ENCODE measurements at places on chromosomes 12 and 14. TPM values are rescaled to one million over a fixed set of nuclear protein-coding genes. Genes with fewer than 3 reads are reported as not detected.

DNA sequence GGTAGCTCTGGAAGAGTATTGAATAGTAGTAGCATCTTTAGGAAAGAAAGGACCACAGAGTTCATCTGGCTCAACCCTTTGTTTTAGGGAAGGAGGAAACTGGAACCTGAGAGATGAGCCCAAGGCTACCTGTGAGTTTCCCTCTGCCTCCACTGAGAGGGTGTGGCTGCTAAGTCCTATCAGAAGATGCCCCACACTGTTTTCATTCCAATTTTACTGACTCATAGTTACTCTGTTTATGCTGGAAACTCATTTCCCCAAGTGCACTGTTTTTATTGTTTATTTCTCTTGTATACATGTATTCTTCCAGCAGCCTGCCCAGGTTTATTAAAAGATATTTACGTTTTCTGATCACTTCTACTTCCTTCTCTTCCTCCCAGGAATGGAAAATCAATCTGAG is 127.4 kb upstream of the ARHGAP5 start:
- H3K4me1 ChIP-seq: peaks cover 14% of the 10 kb centered on the region
- no peaks in the 10 kb centered on the region for H3K27me3 ChIP-seq
- no peak overlapping the region for H3K27ac ChIP-seq
- DNase-seq: no peak

GRCh38 chr14:99747167-99747566 is 46.0 kb upstream of the EML1 start:
- no peaks in the 10 kb centered on the region for H3K36me3 ChIP-seq
- peaks cover 86% of the 10 kb centered on the region for H3K4me1 ChIP-seq
- H3K27me3 ChIP-seq: no peaks in the 10 kb centered on the region
- no peak for DNase-seq
- H3K4me3 ChIP-seq: no peak overlapping the region

GRCh38 chr14:104584557-104584956 is 5.0 kb downstream of the C14orf180 start:
- H3K27me3 ChIP-seq: no peaks in the 10 kb centered on the region
- H3K36me3 ChIP-seq: no peaks in the 10 kb centered on the region
- no peak overlapping the region for H3K27ac ChIP-seq
- DNase-seq: no peak

- H3K4me1 ChIP-seq: peaks cover 71% of the 10 kb centered on the region
- no peak for DNase-seq
- peaks cover 11% of the 10 kb centered on the region for H3K36me3 ChIP-seq
- H3K27ac ChIP-seq: peak overlapping the region; percentile 92
- no peaks in the 10 kb centered on the region for H3K27me3 ChIP-seq
Measured at GRCh38 chr12:56628671-56629458, 1.3 kb downstream of the BAZ2A start.

- H3K4me1 ChIP-seq: peaks cover under 1% of the 10 kb centered on the region
- H3K36me3 ChIP-seq: peaks cover 17% of the 10 kb centered on the region
- DNase-seq: no peak
- no peak overlapping the region for H3K4me3 ChIP-seq
Measured at GRCh38 chr14:90593254-90594040, 196.6 kb downstream of the CALM1 start.

DNA sequence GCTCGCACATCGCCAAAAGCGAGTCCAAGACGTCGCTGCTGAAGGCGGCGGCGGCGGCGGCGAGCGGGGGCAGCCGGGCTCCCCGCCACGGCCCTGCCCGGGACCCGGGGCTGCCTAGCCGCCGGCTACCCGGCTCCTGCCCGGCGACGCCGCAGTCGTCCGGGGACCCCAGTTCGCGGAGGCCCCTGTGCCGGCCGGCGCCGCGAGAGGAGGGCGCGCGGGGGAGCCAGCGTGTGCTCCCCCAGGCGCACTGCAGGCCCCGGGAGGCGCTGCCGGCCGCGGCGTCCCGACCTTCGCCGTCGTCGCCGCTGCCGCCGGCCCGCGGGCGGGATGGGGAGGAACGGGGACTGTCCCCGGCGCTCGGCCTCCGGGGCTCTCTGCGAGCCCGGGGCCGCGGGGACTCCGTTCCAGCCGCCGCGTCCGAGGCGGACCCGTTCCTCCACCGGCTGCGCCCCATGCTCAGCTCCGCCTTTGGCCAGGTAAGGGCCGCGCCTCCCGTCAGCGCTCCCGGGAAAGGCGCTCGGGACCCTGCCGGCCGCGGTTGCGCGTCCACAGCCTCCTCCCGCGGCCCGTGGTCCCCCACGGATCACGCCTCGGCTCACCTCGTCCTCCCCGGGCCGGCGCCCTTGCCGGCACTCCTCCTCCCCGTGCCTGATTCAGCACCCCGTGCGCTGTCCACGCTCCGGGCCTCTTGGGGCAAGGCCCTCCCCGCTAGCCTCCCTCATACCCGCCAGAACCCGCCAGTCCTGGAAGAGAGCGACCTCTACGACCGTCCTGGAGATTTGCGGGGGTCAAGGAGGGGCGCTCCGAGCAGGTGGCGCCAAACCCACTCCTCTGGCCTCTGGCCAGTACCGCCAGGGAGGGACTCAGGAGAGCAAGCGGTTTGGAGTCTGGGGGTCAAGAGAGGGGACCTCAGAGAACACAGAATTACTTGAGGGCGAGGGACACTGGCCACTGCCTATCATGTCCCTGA is 721 bp downstream of the CABP1 start:
- no peak overlapping the region for H3K27ac ChIP-seq
- H3K36me3 ChIP-seq: no peaks in the 10 kb centered on the region
- no peak for DNase-seq
- H3K4me1 ChIP-seq: peaks cover 19% of the 10 kb centered on the region
- H3K4me3 ChIP-seq: peak overlapping the region; percentile 52

DNA sequence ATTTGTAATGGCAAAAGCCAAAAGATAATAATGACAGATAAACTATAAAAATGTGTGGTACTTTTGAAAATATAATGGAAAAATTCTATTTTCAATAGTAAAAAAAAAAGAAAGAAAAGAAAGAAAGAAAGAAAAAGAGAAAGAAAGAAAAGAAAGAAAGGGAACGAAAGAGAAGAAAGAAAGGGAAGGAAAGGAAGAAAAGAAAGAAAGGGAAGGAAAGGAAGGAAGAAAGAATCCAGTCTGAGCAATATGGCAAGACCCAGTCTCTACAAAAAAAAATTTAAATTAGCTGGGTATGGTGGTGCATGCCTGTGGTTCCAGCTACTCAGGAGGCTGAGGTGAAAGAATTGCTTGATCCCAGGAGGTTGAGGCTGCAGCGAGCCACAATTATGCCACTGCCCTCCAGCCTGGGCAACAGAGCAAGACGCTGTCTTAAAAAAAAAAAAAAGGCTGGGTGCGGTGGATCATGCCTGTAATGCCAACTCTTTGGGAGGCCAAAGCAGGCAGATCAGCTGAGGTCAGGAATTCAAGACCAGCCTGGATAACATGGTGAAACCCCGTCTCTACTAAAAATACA is 38.4 kb downstream of the EAPP start:
- no peak overlapping the region for H3K27ac ChIP-seq
- H3K4me3 ChIP-seq: no peak overlapping the region
- no peak for DNase-seq
- H3K4me1 ChIP-seq: peaks cover 6% of the 10 kb centered on the region

GRCh38 chr12:98646294-98647090 is 1.4 kb downstream of the APAF1 start:
- no peaks in the 10 kb centered on the region for H3K27me3 ChIP-seq
- peak overlapping the region; percentile 73 for H3K4me3 ChIP-seq
- H3K36me3 ChIP-seq: peaks cover 29% of the 10 kb centered on the region
- no peak for DNase-seq
- H3K27ac ChIP-seq: no peak overlapping the region
- peaks cover 29% of the 10 kb centered on the region for H3K4me1 ChIP-seq

DNA sequence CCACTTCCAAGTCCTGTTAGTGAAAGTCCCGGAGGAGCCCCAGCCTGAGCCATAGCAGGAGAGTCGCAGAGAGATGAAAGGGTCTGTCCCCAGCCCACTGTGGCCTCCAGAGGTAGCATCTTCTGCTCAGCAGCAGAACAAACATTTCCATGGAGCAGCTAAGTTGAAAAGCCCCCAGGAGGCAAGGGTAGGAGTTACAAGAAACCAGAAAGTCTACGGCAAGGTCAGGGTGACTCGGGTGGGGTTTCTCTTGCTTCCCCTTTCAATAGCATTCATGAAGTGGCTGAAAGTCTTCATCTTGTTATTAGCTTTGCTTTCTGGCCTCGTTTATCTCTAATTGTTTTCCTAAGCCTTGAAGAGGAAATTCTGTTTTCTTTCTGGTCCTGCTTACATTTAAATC is 151.2 kb upstream of the DIO3 start:
- DNase-seq: no peak
- H3K4me3 ChIP-seq: no peak overlapping the region
- peaks cover 1% of the 10 kb centered on the region for H3K27me3 ChIP-seq

- no peak for DNase-seq
- H3K27me3 ChIP-seq: no peaks in the 10 kb centered on the region
- no peaks in the 10 kb centered on the region for H3K36me3 ChIP-seq
- no peak overlapping the region for H3K27ac ChIP-seq
- peaks cover 27% of the 10 kb centered on the region for H3K4me1 ChIP-seq
Measured at GRCh38 chr12:6819106-6820030, 2.3 kb upstream of the GPR162 start.

DNA sequence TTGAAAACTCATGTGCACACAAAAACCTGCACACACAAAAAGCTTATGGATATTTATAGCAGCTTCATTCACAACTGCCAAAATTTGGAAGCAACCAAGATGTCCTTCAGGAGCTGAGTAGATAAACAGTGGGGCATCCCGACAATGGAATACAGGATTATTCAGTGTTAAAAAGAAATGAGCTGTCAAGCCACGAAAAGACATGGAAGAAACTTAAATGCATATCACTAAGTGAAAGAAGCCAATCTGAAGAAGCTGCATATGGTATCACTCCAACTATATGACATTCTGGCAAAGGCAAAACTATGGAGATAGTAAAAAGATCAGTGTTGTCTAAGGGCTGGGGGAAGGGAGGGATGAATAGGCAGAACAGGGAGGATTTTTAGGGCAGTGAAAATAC is 5.2 kb upstream of the TPCN1 start:
- no peak for DNase-seq
- H3K4me1 ChIP-seq: peaks cover 17% of the 10 kb centered on the region
- H3K4me3 ChIP-seq: no peak overlapping the region
- H3K36me3 ChIP-seq: no peaks in the 10 kb centered on the region
- no peaks in the 10 kb centered on the region for H3K27me3 ChIP-seq
- H3K27ac ChIP-seq: no peak overlapping the region

GRCh38 chr14:69424149-69424923 is 25.8 kb downstream of the SLC39A9 start:
- no peak overlapping the region for H3K4me3 ChIP-seq
- no peaks in the 10 kb centered on the region for H3K4me1 ChIP-seq
- H3K27me3 ChIP-seq: no peaks in the 10 kb centered on the region
- DNase-seq: no peak
- H3K27ac ChIP-seq: no peak overlapping the region
- H3K36me3 ChIP-seq: peaks cover 25% of the 10 kb centered on the region

GRCh38 chr12:2248901-2249381 is 196.2 kb downstream of the CACNA1C start:
- H3K4me3 ChIP-seq: no peak overlapping the region
- no peak for DNase-seq
- H3K36me3 ChIP-seq: no peaks in the 10 kb centered on the region
- H3K27me3 ChIP-seq: no peaks in the 10 kb centered on the region
- H3K27ac ChIP-seq: peak overlapping the region; percentile 83

DNA sequence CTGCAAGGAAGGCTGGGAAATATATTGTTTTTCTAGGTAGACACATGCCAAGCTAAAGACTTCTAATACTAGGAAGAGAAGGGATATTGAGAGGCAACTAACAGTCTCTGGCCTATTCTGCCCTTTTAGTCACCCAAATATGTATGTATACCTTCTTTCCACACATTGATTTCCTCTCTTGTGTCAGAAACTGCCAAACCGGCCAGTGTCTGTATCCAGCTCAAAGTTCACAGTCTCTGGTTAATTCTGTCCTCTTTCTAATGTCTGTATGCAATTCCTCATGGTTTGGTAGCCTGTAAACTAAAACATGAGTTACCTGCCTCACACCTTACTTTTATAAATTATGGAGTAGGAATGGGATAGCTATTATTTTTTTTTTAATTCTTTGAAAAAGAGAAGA is 25.2 kb upstream of the CPSF6 start:
- H3K4me1 ChIP-seq: no peaks in the 10 kb centered on the region
- no peaks in the 10 kb centered on the region for H3K36me3 ChIP-seq
- DNase-seq: no peak
- no peaks in the 10 kb centered on the region for H3K27me3 ChIP-seq
- no peak overlapping the region for H3K4me3 ChIP-seq

DNA sequence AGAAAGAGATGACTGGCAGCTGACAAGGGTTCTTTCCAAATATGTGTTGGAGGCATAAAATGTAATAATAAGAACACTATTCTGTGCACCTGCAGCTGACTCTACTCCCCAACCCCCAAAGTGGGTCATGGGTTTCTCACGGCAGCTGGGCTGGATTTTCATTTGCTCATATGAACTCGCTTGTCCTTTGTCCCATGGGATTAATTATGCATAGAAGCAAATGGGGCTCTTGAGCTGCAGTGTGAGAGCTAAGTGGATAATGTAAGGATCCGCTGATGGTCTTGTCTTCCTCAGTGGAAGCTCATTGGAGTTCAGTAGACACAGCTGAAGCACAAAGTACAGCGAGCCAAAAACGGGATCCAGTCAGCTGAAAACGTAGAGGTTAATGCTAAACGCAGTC is 46.3 kb downstream of the TTC8 start:
- H3K4me3 ChIP-seq: no peak overlapping the region
- peaks cover 59% of the 10 kb centered on the region for H3K36me3 ChIP-seq
- H3K4me1 ChIP-seq: no peaks in the 10 kb centered on the region
- no peak overlapping the region for H3K27ac ChIP-seq

- no peak for DNase-seq
- no peaks in the 10 kb centered on the region for H3K36me3 ChIP-seq
- no peak overlapping the region for H3K4me3 ChIP-seq
- no peaks in the 10 kb centered on the region for H3K27me3 ChIP-seq
Measured at GRCh38 chr14:61077951-61078720, 97.1 kb downstream of the SLC38A6 start.

GRCh38 chr12:75177997-75178396 is 31.6 kb downstream of the KCNC2 start:
- H3K27me3 ChIP-seq: no peaks in the 10 kb centered on the region
- H3K4me3 ChIP-seq: no peak overlapping the region
- no peak overlapping the region for H3K27ac ChIP-seq
- no peaks in the 10 kb centered on the region for H3K36me3 ChIP-seq

DNA sequence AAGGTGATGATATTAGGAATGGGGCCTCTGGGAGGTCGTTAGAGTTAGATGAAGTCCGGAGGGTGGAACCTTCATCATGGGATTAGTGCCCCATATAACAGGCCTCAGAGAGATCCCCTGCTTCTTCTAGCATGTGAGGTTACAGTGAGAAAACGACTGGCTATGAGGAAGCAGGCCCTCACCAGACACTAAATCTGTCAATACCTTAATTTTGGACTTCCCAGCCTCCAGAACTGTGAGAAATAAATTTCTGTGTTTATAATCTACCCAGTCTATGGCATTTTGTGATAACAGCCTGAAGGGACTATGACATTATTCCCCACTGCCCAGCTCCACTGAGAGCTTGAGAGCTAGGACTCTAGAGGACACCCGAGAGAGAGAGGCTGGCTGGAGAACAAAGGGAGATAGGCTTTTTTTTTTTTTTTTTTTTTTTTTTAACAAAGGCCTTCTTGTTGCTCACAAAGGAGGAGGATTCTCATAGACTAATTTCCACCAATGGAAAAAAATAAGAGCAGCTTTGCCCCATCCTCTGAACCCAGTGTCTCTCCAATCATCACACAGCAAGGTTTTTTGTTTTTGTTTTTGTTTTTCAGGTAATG is 87.8 kb upstream of the EEA1 start:
- no peak overlapping the region for H3K27ac ChIP-seq
- no peaks in the 10 kb centered on the region for H3K27me3 ChIP-seq
- no peaks in the 10 kb centered on the region for H3K4me1 ChIP-seq
- no peak for DNase-seq
- H3K36me3 ChIP-seq: no peaks in the 10 kb centered on the region

CLEC12A gene
- total RNA-seq: 1.5 TPM

RACGAP1 gene
- total RNA-seq: 10.5 TPM

CLEC2A gene
- not detected for total RNA-seq

SLC6A13 gene
- total RNA-seq: not detected

PCK2 gene
- total RNA-seq: 9.1 TPM

TAS2R31 gene
- 1.1 TPM for total RNA-seq

ZC3H10 gene
- 5.0 TPM for total RNA-seq

All from esophagus muscularis mucosa (tissue), 4 donors.